ENCODE measurements at places on chromosomes 2 and 18.

- no peak for DNase-seq
Observed at GRCh38 chr18:79459946-79460480, 64.3 kb downstream of the NFATC1 start.

DNA sequence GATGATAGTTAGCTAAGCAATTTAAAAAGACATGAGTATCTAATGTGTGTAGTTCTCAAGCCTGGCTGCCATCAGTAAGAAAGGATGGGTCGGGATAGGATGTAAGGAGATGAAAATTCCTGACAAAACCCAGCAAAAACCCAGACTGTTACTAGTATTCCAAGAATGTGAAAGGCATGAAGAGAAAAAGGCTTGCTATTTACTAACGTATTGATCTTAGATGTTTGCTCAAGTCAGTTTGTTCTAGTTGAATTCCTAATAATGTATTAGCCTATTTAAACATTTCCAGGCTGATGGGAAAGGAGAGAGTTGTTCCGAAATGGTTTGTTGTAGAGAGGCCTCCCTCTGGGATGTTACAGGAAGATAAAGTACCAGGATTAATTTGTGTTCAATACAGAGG is 88.2 kb downstream of the ZNF532 start:
- no peak for DNase-seq

DNA sequence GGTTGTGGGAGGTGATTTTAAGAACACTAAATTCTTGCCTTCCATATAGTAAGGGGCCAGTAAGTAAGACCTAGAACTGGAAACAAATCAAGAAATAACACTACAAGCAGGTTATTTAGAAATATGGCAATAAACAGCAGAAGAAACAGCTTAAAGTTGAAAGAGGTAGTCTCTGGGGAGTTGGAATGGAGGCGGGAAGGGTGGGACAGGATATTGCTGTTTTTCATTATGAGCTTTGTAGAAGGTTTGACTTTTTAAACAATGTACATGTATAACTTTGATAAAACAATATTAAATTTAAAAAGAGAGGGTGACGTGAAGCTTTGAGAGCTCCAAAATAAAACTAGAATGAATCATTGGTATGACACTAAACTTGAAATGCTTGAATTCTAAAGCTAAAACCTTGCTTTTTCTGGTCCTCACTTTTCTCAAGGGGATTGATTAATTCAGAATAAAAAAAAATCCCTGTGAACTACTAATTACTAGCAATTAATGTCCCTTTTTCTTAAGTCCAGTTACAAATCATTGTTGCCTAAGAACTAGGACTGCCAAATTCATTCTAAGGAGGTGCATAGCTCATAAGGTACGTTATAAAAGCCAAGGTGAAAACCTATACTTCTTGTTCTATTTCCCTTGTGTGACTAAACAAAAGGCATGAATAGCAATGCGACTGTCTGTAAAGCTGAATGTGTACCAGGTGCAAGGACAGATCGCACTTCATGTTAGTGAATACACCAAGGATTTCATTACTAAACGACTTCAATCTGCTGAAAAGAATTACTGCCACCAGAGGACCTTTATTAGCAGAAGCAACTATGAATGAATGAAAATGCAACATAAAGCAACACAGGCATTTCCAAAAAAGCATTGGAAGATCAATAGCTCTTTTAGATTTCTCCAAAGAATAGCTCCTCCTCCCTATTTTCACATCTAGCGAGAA is 177.5 kb downstream of the RBM43 start:
- DNase-seq, result no peak

GRCh38 chr2:171515672-171516298 is 6.5 kb upstream of the CYBRD1 start:
- DNase-seq, result no peak

DNA sequence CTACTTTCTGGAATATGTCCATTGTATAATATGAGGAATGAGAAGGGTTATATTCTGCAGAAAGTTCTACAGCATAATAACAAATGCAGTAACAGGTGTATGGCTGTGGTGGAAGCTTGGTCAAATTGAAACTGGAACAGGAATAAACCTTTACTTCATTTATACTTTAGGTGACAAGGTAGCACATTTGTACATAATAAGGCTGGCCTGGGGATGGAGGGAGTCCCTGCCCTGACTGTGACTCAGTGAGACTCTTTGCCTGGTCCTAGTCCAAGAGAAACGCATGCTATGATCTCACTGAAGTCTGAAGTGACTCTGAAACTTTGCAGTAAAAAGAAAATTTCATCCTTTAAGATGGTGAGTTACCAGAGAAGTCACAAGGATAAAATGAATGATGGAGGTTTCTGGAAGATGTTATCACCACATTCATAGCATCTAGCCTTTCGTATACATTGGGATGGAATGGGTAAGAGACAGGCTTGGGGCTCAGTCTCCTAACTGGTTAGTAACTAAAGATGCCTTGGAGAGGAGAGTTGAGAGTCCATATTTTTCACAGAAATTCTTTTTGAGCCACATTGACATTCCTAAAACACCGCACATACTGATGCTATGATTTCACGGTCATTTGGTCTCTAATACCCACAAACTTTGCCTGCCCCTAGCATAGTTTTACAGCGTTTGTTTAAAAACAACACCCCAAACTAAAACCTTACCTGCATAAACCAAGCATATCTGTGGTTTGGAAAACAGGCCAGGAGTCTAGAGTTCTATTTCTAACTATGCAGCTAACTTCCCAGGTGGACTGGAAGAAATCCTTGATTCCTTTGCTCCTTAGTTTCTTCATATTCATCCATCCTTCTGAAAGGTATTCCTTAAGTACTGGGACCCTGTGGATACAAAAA is 42.4 kb upstream of the NABP1 start:
- no peak for DNase-seq
